ENCODE measurements at places on chromosomes 3 and 15. TPM values are rescaled to one million over a fixed set of nuclear protein-coding genes. Genes with fewer than 3 reads are reported as not detected.

DNA sequence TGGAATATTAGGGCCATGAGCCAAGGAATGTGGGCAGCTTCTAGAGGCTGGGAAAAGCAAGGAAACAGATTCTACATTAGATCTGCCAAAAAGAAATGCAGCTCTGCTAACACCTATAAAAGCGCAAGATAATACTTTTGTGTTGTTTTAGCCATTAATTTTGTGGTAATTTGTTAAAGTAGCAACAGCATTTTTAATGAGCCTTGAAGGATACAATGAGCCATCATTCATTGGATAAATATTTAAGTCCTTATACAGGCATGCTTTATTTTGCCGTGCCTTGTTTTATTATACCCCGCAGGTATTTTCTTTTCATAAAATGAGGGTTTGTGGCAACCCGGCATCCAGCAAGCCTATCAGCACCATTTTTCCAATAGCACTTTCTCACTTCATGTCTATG is 15.0 kb downstream of the ARL14 start:
- H3K27me3 ChIP-seq, result no peaks in the 10 kb centered on the region
- DNase-seq, result no peak
- H3K36me3 ChIP-seq, result no peaks in the 10 kb centered on the region
- H3K4me3 ChIP-seq, result no peak overlapping the region

Gene FBXO45
- total RNA-seq, result 1.3 TPM

DNA sequence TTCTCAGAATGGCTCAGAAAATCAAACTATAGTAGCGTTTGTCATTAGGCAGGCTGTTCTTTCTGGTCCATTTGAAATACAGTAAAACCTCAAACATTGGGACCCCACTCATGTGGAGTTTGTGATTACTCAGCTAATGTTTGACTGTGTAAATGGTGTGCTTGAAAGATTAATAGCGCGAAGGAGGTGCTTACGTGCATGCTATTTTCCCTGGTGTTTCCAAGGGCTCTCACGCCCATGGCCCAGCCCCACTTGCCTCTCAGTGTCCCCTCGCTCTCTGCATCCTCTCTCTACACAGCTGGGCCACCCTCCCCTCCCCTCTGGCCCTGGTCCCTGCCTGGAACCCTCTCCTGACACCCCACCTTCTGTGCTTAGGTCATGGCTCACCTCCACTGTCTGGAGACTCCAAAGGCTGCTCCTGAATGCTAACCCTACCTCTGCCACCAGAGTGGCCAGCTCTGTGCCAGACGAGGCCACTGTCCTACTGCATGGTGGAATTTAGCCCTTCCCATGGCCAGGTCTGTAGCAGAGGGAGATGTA is 194.2 kb downstream of the PLCL2 start:
- no peaks in the 10 kb centered on the region for H3K27me3 ChIP-seq
- no peak for DNase-seq
- no peak overlapping the region for H3K4me3 ChIP-seq
- no peaks in the 10 kb centered on the region for H3K4me1 ChIP-seq
- H3K27ac ChIP-seq, result no peak overlapping the region

GRCh38 chr3:190414297-190414696 is 26.3 kb downstream of the CLDN16 start:
- no peaks in the 10 kb centered on the region for H3K36me3 ChIP-seq
- no peaks in the 10 kb centered on the region for H3K27me3 ChIP-seq
- H3K27ac ChIP-seq, result no peak overlapping the region
- DNase-seq, result no peak
- no peak overlapping the region for H3K4me3 ChIP-seq

Gene FANCD2OS
- total RNA-seq, result not detected

- no peak overlapping the region for H3K4me3 ChIP-seq
- no peaks in the 10 kb centered on the region for H3K27me3 ChIP-seq
- peak; percentile 13 for DNase-seq
- H3K36me3 ChIP-seq, result no peaks in the 10 kb centered on the region
- no peaks in the 10 kb centered on the region for H3K4me1 ChIP-seq
Observed at GRCh38 chr3:132256989-132257388, 60.2 kb upstream of the ACP3 start.

Gene TTLL13
- total RNA-seq, result not detected

Gene CHRD
- total RNA-seq, result 47.2 TPM

Gene IGDCC3
- total RNA-seq, result not detected

Gene SPSB4
- 18.2 TPM for total RNA-seq

Gene COL6A5
- total RNA-seq, result not detected

DNA sequence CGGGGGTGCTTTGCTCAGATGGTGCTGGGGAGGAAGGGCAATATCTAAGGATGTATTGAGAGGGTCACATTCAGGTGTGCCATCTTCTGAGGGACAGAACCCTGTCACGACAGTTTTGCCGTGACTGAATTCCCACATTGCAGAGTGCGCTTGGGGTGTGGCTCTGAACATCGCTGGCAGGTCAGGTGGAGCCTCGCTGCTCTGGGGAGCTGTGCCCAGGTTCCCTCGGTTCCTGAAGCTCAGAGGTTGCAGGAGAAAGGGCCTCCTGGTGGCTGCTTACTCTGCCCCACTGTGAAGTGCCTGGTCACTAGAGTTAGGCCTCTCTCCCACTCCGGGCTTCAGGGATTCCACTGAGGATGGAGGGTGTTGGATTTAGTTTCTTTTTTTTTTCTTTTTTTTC is 51.5 kb downstream of the APBA2 start:
- H3K27ac ChIP-seq, result no peak overlapping the region
- H3K27me3 ChIP-seq, result no peaks in the 10 kb centered on the region
- H3K4me1 ChIP-seq, result peaks cover 11% of the 10 kb centered on the region
- no peak overlapping the region for H3K4me3 ChIP-seq

DNA sequence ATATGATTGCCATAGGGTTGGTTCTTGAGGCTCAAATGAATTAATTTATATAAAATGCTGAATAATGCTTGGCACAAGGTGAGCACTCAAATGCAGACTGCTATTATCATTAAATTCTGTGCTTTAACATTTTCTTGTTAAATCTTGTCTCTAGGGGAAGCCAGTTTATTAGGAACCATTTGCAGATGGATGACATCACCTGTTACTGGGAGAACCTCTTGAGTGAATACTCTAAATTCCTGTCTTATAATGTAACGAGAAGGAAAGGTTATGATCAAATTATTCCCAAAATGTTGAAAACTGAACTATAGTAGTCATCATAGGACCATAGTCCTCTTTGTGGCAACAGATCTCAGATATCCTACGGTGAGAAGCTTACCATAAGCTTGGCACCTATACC is 6.2 kb upstream of the TIMMDC1 start:
- no peak overlapping the region for H3K27ac ChIP-seq
- no peak for DNase-seq
- no peaks in the 10 kb centered on the region for H3K4me1 ChIP-seq

DNA sequence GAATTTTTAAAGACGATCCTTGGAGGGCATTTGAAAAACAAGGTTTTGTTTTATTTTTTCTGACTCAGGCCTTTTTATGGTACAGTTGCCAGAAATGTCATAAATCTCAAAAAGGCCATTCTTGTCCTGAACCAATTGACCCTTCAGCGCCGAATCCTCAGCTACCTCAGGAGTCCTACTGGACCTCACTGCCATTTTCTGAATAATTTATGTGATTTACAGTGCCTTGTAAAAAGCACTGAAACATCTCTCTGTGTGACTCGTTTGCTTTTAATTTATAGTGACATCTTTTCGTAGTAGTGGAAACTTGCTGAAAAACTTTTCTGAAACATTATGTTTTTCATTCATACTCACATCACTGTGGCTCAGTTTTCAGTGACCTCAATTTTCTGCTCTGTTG is 72.2 kb upstream of the ARL6 start:
- H3K27ac ChIP-seq, result no peak overlapping the region
- no peaks in the 10 kb centered on the region for H3K36me3 ChIP-seq
- no peak for DNase-seq
- H3K4me3 ChIP-seq, result no peak overlapping the region
- H3K4me1 ChIP-seq, result no peaks in the 10 kb centered on the region

Gene ELL3
- 4.9 TPM for total RNA-seq

- H3K27ac ChIP-seq, result no peak overlapping the region
- peak overlapping the region; percentile 48 for H3K4me3 ChIP-seq
- no peaks in the 10 kb centered on the region for H3K27me3 ChIP-seq
- DNase-seq, result no peak
- peaks cover 6% of the 10 kb centered on the region for H3K4me1 ChIP-seq
Observed at GRCh38 chr3:193240436-193240849, 579 bp upstream of the PLAAT1 start.

GRCh38 chr15:69718916-69719315 is 266.3 kb downstream of the RPLP1 start:
- no peak overlapping the region for H3K27ac ChIP-seq
- no peaks in the 10 kb centered on the region for H3K4me1 ChIP-seq
- no peaks in the 10 kb centered on the region for H3K27me3 ChIP-seq
- H3K36me3 ChIP-seq, result no peaks in the 10 kb centered on the region
- no peak overlapping the region for H3K4me3 ChIP-seq

DNA sequence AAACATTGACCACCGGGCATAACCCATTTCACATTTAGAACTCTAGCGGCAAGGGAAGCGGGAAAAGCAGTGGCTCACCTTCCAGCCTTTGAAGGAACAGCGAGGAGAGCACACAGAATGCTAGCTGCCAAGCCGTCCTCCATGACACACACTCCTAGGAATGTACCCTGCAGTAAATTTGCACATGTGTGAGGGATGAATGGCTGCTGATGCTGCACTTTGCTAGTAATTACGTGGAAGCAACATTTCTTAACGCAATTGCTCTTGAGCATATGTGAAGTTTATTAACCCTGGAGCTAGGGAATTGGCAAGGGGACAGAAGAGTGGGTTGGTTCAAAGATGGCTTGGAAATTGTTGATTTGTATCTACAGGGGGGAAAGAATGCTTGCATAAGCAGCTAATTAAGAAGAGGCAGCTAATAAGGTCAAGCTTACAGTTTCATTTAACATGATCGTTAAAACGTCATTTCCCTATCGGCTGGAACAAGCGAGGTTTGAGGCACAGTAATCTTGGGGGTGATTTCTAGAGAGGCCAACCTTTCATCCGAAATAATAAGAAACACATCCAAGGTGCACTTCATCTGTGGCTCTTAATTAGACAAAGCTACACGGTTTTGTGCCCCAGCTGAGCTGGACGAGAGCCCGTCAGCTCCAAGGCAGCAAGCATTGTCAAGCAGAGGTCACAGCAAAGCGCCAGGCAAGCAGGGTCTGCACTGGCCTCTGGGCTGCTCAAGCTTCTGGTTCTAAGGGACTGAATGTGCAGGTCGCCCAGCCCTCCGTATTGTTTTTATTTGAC is 123.4 kb downstream of the CHSY1 start:
- H3K27ac ChIP-seq, result peak overlapping the region; percentile 53
- H3K36me3 ChIP-seq, result no peaks in the 10 kb centered on the region
- no peaks in the 10 kb centered on the region for H3K27me3 ChIP-seq
- peaks cover 6% of the 10 kb centered on the region for H3K4me1 ChIP-seq
- no peak for DNase-seq
- no peak overlapping the region for H3K4me3 ChIP-seq

Gene C3orf49
- total RNA-seq, result not detected

DNA sequence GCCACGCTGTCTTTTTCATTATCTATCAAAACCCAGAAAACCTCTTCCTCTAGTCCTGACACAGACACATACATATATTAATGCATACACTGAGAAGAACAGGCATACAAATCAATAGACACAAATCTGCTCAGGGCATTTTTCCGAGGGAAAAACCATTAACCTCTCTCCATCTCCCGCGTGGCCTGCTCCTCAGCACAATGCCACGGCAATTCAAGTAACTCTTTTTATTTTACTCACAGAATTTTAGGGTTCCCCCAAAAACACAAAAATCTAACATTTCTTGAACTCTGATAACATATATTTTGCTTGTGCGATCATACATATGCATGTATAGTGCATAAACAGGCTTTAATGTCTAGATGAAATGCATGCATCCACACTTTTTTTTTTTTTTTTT is 110.8 kb upstream of the NSMCE3 start:
- no peak for DNase-seq
- no peaks in the 10 kb centered on the region for H3K4me1 ChIP-seq
- no peaks in the 10 kb centered on the region for H3K36me3 ChIP-seq
- no peaks in the 10 kb centered on the region for H3K27me3 ChIP-seq
- no peak overlapping the region for H3K27ac ChIP-seq
- no peak overlapping the region for H3K4me3 ChIP-seq

Gene GOLGA6L10
- total RNA-seq, result 10.2 TPM

Gene SCG3
- total RNA-seq, result 2.9 TPM

DNA sequence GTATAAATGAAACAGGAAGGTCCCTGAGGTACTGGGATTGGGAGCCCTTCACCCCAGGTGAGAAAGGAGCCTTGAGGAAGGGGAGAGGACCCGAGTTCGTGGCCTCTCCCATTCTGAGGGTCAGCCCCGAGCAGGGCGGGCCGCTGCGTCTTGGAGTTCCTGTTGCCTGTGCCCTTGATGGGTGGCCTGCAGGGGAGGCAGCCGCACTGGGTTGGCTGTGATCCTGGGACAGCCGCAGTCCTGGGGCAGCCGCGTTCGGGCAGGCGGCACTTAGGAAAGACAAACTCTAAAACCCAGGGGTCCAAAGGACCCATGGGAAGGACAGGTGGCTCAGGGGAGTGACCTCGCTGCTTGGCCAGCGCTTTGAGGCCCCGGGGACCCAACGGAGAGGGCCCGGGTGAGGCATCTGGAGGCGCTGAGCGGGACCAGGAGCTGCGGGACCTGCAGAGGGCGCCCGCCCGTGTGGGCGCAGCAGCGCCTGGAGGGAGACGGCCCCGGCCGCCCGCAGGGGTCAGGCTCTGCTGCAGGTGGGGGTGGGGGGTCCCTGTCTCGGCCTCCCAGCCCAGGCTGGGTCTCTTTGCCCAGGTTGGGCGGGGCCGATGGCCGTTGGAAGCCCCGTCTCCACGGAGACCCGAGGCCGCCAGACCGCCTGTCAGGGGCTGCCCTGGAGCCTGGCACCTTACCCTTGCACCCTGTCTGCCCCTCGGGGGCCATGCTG is 65.1 kb downstream of the HMCES start:
- no peaks in the 10 kb centered on the region for H3K27me3 ChIP-seq
- no peak overlapping the region for H3K4me3 ChIP-seq
- no peaks in the 10 kb centered on the region for H3K36me3 ChIP-seq
- H3K27ac ChIP-seq, result no peak overlapping the region

GRCh38 chr3:135809021-135809634 is 156.4 kb upstream of the PPP2R3A start:
- no peak overlapping the region for H3K4me3 ChIP-seq
- H3K4me1 ChIP-seq, result no peaks in the 10 kb centered on the region

DNA sequence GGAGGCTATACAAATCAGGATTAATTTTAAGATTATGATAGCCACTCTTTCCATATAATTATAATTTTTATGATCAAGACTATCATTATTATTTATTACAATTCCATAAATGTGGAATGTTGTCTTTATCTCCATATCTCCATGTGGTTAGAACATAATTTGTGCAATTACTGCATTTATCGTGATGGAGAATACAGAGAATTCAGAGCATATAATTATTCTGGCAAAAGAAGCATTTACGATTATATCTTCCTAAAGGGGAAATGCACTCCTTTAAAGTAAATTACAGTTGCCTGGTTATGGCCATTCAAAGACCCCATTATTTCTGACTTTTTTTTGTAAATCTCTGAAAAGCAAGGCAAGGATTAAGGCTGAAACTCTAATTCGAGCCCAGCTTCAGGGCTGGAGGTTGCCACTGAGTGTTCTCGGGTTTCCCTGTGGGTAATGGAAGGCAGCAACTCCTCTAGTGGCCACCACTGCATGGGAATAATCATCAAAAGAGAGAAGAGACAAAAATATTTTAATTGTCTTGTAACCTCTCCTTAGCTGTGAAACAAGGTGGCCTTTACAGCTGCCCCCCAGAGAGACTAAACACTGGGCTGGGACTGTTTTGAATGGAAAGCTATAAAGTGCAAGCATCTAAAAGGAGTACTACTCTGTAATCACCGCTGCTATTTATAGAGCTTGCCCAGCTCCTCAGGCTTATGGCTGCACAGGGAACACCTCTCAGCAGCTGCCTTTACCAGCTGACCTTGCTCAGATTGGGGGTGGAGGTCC is 59.8 kb upstream of the PRTG start:
- no peaks in the 10 kb centered on the region for H3K36me3 ChIP-seq
- no peak overlapping the region for H3K4me3 ChIP-seq
- no peaks in the 10 kb centered on the region for H3K27me3 ChIP-seq
- DNase-seq, result no peak
- H3K27ac ChIP-seq, result no peak overlapping the region

Gene GOLGA8Q
- 0.26 TPM for total RNA-seq
